ENCODE measurements at places on chromosomes 2 and 18. TPM values are rescaled to one million over a fixed set of nuclear protein-coding genes. Genes with fewer than 3 reads are reported as not detected.

Gene SKA1
- 13.9 TPM for total RNA-seq

DNA sequence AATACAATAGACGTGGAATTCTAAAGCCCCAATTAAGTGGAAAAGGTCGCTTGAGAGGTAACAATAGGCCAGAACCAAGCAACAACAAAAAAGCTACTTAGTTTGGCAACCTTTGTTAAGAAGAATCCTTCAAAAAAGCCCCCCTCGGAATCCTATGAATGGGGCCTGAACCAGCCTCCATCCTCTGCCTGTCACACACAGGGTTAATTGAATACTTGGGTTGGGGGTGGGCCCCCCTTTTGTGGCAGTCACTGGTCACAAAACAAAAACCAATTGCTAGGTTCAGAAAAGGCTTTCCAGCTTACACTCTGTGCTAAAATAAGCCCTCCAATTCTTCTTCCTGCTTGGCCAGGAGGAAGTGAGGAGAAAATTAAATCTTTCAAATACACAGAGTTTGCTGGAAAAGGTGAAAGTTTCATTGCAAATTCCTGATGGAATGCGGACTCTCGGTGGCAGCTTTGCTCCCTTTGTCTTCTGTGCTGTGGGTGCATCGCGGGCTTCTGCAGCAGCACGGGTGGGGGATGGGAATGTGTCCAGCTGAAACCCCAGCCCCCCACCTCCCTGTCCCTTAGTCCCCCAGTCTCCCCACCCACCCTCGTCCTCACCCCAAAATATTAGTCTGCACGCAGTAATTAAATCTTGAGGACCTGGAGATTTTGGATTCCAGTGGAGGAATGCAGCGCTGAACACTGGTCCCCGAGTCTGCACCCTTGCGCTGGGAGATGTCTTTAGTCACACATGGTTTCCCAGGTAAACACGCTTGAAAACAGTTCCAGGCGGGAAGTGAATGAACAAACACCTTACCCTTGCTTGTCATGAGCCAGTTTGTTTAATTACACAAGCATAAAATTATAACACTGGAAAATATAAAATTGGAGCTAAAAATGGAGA lies 254.3 kb downstream of the SOX11 start:
- DNase-seq = no peak

Gene MTERF4
- total RNA-seq = 36.9 TPM

DNA sequence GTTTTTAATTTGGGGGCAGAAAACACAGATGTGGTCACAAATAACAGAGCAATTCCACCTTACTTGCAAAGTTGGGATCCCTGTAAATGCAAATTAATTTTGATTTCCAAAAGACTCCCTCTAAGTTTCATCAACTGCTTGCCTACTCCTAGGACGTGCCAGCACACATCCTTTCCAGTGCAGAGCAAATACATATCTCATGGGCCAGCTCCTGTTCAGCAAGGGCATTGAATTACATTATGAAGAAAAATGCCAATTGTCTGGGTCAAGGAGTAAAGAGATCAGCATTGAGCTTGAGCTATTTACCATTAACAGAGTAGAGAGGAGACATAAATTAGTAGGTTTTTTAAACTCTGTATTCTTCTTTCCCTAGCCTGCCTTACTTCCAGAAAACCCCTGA lies 18.8 kb downstream of the PID1 start:
- DNase-seq = no peak

DNA sequence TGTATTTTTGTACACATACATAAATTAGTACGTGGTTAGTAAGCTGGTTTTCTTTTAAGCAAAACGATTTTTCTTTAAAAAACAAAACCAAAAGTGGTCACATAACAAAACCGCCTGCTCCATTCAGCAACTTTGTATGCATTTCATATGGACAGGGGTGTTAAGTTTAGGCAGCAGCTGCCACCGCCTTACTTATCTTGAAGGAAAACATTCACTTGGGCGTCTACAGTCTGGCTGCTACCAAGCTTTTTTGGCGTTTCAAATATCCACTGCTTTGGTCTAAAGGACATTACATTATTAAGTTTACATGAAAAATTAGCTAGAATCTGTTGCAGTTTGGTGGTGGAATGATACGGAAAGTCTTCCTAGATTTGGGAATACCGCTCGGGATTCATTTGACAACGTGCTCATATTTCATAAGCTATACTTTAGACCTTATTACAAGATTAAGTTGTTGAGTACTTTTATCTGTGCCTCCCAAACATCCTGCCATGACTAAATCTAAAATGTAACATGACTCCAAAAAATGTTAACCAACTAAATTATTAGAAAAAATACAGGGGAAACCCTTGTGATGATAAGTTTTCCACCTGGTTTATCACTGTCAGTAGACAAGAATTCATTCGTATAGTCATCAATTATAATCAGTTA lies 214.8 kb downstream of the NEDD4L start:
- DNase-seq = no peak

GRCh38 chr2:238729261-238729935 lies 118.5 kb upstream of the TWIST2 start:
- no peak for DNase-seq

DNA sequence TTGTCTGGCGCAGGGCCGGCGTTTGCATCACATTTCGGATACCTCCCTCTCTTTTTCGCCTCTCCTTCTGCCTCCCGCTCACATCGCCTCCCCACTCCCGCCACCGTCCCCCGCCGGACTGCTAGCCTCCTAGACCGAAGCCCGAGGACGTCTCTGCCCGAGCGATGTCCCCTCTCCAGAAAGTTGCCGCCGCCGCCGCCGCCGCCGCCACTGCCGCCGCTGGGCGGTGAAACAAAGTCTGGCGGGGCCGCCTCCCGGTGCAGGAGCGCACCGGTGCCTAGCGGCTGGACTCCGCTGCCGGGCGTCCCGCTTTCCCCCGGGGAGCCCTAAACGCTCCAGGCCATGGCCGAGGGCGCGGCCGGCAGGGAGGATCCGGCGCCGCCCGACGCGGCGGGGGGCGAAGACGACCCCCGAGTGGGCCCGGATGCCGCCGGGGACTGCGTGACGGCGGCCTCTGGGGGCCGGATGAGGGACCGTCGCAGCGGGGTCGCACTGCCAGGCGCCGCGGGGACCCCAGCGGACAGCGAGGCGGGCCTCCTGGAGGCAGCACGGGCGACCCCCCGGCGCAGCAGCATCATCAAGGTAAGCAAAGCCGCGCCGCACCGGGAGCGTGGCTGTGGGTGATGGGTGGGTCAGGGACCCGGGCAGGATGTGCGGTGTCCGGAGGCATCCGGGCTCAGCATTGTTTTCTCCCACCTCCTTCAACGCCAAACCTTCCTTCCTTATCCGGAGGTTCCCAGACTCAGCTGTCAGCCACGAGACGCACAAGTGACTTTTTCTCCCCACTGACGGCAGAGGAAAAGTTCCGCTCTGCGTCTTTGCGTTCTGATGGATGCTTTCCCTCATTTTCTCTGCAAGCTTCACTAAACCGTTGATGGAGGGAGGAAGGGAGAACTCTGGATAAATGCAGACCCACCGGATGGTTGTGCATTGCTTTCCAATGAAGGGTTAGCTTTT lies 643 bp downstream of the PLCL1 start:
- peak; percentile 6 for DNase-seq

DNA sequence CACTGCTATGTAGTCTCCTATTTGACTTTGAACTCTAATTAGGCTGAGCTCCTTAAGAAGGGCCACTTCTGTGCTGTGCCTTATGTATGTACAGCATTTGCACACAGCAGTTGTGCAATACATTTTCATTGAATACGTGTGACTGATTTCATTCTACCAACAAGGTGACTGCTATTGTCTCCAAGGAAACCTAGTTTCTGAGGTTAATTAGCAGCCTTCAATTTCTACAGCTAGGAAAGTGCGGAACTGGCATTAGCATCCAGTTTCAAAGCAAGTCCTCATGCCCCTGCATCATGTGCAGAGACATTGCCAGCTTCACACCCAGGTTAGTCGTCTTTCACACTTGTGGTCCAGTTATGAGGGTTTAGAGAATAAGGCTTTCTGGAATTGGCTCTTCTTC lies 58.6 kb downstream of the NCK2 start:
- DNase-seq = no peak

DNA sequence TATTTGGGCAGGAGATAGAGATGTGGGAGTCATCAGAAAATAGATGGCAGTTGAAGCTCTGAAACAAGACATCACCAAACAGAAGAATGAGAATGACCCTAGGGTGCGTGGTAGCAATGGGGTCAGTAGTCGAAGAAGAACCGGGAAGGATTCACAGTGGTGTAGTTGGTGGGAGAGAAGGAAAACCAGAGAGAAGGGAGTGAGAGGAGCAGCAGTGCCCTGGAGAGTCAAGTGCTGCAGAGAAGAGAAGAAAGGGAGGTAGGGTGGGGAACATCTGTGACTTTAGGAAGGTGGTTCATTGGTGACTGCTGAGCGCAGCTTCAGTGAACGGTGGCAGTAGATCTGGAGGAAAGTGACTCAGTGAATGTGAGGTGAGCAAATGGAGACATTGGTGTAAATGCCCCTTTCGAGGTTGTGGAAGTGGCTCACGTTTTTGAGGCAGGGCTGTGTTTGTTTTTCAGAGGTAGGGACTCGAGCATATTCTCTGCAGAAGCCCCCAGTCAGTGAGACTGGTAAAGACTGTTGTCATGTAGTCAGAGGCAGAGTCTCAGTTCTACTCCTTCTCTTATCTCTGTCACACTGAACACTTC lies 36.4 kb downstream of the CDC42EP3 start:
- DNase-seq = no peak

- no peak for DNase-seq
Observed at GRCh38 chr2:75311993-75312392, 112.7 kb upstream of the TACR1 start.

Gene KRTCAP3
- not detected for total RNA-seq

DNA sequence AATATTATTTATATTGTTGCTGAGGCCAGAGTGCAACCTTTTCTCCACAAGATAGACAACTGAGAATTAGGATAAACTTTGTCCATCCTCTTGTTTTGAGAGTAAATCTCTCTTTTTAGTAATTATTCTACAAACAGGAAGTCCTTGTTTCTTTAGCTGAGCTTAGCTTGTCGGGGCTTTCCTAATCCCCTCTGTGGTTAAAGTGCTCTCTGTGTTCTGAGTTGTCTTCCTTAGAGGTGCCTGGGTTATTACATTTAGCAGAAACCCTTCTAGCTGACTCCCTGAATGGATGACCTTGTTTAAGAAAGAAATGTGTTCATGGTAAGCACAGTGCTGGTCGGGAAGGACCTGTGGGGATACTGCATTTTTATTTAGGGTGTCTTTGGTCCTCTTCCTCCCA lies 12.7 kb downstream of the USP39 start:
- DNase-seq = no peak

DNA sequence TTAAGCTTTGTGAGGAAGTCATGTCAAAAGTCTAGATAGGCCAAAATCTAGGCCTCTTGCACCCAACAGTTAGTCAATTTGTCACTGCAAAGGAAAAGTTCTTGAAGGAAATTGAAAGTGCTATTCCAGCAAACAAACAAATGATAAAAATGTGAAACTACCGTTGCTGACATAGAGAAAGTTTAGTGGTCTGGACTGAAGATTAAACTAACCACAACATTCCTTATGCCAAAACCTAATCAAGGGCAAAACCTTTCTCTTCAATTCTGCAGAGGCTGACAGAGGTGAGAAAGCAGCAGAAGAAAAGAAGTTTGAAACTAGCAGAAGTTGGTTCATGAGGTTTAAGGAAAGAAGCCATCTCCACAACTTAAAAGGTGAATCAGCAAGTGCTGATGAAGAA lies 44.0 kb upstream of the LRRTM4 start:
- DNase-seq = no peak

DNA sequence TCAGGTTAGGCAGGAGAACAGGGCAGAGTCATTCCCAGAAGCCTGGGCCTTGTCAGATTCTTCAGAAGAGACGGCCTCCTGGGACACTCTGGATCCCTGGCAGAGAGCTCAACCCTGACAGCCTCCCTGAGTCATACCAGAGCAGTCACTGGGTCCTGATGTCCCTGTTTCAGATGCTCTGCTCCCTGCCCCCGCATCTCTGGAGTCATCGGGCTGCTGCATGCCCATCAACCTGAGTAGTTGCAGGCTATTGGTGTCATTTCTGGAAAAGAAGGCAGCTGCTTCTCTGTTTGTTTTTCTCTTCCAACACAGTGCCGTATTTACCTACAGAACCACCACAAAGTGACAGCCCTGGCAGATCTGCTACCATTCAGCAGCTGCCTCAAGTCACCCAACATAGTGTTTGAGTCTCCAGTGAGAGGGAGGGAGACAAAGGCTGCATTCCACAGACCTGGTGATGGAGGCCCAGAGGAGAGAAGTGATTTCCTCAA lies 145.1 kb downstream of the B3GNT2 start:
- DNase-seq = no peak

Gene TRIM43
- total RNA-seq = not detected

Gene NEB
- total RNA-seq = under 0.01 TPM

DNA sequence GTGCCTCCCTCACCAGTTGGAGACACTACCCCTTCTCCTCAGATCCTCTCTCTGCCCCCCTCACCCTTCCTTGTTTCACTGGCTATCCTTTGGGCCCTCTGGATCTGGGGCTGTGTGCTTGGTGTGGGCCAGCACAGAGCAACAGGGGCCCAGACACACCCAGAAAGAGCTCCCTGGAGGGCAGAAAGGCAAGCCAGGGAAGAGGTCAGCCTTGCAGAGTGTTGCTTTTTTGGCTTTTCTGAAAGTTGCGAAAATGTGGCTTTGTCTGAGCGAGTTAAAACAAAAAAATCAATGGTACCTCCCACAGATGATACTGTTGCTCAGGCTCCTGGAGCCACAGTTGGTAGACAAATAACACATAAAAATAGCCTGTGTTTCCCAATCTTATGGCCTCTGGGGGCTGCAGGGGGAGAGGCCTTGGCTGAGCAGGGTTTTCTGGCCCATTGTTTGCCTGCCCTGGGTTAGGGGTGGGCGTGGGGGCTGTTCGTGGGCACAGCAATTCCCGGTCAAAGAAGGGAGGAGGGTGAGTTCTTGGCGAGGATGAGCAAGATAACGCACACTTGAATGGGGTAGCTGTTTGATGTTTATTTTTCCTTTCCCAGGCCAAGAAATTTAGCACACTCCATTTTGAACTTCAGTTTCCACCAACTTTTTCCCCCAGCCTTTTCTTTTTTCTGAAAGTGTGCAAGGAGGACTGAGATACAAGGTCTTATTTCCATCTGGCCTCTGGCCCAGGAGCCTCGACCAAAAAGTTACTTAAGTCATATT lies 167.0 kb upstream of the HAAO start:
- DNase-seq = peak; percentile 61

DNA sequence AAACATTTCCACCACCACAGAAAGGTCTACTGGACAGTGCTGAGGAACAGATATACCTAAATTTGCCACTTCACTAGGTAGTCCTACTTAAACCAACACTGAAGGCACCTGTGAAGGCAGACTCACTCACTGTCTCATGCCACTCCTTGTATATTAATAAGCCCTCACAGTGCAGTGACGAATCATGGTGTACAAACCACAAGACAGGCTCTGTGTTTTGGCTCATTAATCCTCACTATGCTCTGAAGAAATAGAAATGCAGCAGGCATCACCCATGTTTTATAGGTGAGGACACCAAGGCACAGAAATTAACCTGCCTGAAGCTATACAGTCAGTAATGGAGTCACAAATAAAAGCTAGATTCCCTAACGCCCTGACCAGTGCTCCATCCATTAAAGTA lies 44.3 kb downstream of the BARD1 start:
- DNase-seq = no peak

DNA sequence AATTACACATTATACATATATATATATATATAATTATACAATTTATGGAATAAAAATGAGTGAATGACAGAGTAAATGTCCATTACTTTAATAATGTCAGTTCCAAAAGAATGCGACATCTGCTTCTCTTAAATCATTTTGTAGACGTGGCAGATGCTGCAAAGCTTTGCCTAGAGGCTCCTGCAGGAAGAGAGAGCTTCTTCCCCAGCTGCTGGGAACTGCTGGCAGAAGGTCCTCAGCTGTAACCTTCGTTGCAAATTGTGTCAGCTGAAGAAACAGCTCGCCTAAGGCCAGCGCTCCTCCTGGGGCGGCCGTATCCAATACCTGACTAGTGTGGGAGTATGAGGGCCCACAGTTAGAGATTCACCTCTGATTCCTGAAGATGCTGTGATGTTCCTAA lies 9.6 kb upstream of the THNSL2 start:
- no peak for DNase-seq

Gene HOXD8
- total RNA-seq = not detected
